ENCODE measurements at places on chromosomes 5 and 9.

- no peak for DNase-seq
Observed at GRCh38 chr9:80789831-80790230, 899.5 kb downstream of the TLE1 start.

GRCh38 chr5:172322028-172322965 lies 38.7 kb upstream of the UBTD2 start:
- DNase-seq, result no peak

DNA sequence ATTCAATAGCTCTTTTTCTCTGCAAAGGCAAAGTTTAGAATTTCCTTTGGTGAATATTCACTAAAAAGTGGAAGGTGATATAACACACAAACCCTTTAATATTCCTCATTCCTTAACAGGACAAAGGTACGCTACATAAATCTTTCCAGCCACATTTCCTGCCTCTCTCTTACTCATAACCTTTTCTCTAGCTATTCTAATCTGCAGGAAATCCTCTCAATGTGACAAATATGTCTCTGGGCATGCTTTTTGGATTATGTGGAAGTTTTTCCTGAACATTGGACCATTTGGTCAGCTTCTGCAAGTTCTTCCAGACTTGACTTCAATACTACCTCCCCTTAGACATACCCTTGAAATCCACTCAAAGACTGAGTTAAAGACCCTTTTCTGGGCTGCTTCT lies 186.3 kb upstream of the TUSC1 start:
- DNase-seq, result no peak

GRCh38 chr5:64000096-64000495 lies 37.9 kb upstream of the HTR1A start:
- DNase-seq, result no peak

DNA sequence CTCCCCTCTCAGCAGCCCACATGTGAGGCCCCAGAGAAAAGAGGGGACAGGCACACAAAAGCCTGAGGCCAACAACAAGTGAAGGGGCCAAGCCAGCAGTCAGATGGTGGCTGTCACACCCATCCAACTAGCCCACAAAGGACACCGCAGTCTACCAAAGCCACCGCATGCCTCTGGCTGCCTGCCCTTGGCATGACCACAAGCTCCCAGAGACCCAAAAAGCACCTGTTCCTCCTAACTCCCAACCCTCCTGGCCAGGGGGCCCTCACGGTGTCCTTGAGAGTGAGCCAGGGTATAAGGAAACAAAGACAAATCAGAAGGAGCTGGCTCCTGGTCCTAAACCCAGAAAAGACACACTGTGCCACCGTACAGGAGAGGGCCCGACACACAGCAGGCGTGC lies 77.8 kb upstream of the LRRTM2 start:
- no peak for DNase-seq

DNA sequence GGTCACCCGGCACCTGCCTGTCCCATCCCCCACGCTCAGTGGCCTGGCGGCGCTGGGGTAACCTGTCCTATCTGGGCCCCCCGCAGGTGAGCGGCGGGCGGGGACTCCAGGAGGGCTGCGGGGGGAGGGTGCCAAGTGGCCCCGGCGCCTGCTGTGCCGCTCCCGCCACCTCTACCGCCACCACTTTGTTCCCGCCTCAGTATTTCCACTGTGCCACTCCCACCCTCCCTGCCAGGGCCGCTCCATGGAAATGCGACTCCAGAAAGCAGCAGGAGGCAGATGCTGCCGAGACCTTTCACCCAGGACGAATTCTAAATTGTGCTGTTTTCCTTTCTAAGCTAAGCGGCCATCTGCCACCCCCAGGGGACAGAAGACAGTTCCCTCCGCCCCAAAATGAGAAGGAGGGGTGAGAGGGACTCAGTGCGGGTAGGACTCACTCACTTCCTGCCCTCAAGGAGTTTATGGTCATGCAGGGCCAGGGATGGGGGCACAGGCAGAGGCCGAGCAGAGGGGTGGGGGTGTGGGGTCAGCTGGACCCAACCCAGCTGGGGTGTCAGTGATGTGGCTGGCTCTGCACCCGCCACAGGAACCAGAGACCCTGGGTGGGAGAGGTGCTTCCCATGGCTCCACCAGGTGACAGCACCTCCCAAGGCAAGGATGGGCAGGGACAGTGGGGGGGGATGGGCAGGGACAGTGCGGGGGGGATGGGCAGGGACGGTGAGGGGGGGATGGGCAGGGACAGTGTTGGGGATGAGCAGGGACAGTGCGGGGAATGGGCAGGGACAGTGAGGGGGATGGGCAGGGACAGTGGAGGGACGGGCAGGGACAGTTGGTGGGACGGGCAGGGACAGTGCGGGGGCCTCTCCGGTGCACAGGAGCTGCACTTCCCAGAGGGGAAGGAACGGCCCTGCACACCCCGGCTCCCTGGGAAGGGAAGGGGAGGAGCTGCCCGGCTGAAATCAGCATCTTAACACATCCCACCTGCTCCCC lies 17.8 kb downstream of the NOTCH1 start:
- DNase-seq, result peak; percentile 38

DNA sequence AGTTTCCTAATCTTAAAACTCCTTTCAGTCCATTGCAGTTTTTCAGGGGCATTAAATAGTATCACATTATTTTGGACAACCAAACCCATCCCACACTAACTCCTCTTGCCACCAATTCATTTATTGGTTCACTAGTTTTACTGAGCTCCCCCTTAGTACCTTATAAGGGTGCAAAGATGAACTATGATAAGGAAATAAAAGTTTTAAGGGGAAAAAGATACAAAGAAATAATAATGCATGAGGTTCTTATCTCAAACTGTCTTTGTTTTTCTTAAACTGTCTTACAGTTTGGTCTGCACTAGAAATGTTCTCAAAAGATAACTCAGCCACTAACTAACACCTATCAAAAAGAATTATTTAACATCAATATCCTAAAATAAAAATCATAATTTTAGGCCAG lies 8.4 kb downstream of the SCAI start:
- DNase-seq, result no peak

GRCh38 chr9:136296434-136297015 lies 7.4 kb downstream of the CCDC187 start:
- no peak for DNase-seq

GRCh38 chr5:9099689-9100088 lies 446.2 kb downstream of the SEMA5A start:
- DNase-seq, result no peak

- DNase-seq, result no peak
Observed at GRCh38 chr5:141641634-141642267, 5.0 kb downstream of the RELL2 start.

- DNase-seq, result no peak
Observed at GRCh38 chr5:112642885-112643284, 94.8 kb upstream of the APC start.

DNA sequence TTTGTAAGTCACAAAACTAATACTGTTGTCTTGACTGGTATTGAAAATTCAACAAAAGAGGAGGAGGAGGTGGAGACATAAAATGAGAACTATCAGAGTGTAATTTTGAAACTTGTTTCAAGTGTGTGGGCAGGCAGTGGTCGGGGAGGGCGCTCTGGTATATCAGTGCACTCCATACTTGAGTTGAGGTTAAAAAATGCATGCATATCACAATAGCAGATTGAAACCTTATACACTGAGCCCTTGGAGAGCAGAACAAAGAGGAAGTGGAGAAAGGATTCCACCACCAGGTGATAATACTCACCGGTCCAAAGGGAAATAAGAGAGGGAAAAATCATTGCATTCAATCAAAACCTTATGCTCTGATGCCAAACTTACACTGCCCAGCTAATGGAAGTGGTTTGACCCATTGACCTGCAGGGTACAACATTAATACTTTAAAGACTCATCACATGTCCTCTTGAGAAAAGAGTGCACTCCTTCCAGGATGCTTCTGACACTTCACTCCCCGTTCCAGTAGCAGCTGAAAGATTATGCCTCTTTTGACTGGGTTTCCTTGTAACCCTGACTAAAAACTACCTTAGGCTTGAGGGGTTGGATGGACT lies 79.5 kb upstream of the FAM169A start:
- no peak for DNase-seq

DNA sequence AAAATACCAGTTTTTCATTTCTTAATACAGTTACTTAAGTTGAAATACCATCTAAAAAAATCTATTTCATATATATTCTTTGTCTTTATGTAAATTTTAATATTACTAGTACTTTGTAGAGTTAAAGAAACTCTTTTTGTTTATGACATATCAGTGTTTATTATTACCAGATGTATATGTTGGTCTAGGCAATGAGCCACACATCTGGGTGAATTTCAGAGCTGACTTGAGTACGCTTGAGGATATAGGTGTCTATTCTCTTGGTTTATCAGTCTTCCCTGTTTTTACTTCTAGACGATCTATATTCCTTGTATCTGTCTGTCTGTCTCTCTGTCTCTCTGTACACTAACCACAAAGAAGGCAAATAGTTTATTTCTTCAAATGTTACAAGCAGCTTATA lies 2.9 kb downstream of the SMAD5 start:
- DNase-seq, result no peak

DNA sequence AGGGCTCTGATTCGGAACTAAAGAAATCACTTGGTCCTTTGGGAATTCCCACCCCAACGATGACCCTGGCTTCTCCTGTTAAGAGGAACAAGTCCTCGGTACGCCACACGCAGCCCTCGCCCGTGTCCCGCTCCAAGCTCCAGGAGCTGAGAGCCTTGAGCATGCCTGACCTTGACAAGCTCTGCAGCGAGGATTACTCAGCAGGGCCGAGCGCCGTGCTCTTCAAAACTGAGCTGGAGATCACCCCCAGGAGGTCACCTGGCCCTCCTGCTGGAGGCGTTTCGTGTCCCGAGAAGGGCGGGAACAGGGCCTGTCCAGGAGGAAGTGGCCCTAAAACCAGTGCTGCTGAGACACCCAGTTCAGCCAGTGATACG lies 83.4 kb downstream of the GOLPH3 start:
- no peak for DNase-seq

- no peak for DNase-seq
Observed at GRCh38 chr5:83485842-83486241, 14.3 kb downstream of the VCAN start.

DNA sequence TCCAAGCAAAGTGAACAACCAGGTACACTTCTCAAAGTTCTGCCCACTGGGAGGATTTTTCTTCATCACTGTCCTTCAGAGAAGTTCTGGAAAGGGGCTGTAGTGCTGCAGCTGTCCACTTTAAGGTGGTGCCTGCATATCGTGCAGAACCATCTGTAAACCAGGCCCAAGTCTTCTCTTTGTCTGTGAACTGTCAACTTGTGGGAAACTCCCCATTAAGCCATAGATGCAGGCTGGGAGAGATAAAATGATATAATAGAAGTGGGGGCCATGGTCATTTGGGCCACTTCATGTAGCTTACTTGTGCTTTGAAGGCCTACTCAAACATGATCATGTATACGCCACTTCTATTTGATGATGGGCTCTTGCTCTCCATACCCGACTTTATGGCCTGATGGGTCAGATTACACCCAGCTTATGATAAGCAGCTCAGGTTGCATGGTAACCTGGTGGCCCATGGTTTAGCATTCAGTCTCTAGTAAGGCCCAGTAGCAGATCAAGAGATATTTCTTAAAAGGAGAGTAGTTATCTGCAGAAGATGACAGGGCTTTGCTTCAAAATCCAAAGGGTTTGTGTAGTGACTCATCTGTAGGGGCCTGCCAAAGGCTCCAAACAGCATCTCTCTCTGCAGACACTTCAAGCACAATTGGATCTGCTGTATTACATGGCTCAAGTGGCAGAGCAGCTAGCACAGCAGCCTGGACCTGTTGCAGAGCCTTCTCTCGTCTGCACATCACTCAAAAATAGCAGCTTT lies 15.7 kb upstream of the BTF3 start:
- no peak for DNase-seq

- no peak for DNase-seq
Observed at GRCh38 chr9:91305596-91306295, 56.0 kb downstream of the AUH start.

- peak; percentile 13 for DNase-seq
Observed at GRCh38 chr5:155884041-155884440, 442.9 kb upstream of the SGCD start.

DNA sequence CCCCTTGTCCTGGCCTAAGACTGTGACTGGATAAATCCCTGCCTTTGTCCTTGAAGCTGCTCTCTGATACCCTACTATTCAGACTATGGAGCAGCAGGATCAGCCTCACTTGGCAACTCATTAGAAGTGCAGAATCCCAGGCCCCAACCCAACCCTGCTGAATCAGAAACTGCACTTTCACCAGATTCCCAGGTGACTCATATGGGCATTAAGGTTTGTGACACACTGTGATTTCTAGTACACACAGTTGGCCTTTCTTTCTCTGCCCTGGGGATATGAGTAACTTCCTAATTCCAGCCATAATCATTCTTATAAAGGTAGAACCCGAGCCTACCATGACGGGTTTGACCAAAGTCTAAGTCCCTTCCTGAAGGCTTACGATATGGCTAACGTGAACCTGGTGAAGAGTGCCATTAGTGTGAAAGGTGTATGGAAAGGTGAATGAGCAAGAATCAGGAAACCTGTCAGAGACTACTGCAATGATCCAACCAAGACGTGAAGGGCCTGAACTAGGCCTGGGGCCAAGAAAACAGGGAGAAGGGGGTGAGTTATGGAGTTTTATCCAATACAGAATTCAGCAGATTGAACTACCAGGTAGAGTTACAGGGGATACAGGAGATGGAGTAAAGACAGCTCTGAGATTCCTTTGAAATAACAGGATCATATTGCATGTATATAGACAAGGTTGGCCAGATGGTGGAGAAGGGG lies 533.0 kb downstream of the BNC2 start:
- no peak for DNase-seq

- peak; percentile 13 for DNase-seq
Observed at GRCh38 chr5:168531987-168532864, 3.1 kb downstream of the FBLL1 start.

DNA sequence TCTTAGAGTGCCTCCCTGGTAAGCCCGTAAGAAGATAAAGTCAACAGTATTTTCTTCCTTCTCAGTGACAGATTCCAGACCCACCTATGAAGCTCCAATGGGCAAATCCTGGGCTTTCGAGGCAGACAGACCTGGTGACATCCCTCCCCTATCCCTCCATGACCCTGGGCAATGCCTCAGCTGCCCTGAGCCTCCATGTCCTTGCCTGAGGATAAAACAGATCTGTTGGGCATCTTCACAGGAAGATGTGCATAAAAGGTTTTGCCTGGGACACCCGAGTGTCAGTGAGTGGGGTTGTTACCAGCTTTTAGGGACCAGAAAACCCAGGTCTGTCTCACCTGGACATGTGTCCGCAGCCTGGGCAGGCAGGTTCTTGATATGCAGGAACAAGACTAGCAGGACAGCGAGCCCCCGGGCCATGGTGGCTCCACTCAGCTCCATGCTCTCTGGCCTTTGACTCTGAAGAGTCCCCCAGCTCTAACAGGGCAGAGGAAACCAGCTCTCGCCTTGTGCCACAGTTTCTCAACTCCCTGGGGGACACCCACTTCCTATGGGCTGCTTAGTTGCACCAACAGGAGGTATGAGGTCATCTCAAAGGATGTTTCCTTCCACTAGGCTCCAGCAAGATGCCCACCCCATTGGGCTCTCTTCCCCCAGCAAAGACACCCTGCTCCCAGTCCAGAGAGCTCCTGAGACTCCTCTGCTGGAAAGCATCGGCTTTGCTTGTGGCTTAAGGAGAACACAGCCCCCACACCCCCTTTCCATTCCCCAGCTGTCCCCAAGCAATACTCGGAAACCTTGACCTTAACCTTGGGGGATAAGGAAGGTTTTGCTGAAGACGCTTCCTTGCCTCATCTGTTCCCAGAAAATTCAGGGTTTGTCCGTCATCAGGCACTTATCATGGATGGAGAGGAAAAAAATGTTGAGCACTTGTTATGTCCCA lies at the start of gene FCN1:
FCN1 (minus strand) TSS at position 482 of the 943 bp plus-strand sequence; CDS start at position 441, 41 bp downstream.
- DNase-seq, result no peak

GRCh38 chr5:174531782-174532191 lies 192.6 kb upstream of the MSX2 start:
- no peak for DNase-seq

Data from nephron progenitor cell (in vitro differentiated cells).